ACHN (cell line): ENCODE measurements at places on chromosomes 11 and 22.

DNA sequence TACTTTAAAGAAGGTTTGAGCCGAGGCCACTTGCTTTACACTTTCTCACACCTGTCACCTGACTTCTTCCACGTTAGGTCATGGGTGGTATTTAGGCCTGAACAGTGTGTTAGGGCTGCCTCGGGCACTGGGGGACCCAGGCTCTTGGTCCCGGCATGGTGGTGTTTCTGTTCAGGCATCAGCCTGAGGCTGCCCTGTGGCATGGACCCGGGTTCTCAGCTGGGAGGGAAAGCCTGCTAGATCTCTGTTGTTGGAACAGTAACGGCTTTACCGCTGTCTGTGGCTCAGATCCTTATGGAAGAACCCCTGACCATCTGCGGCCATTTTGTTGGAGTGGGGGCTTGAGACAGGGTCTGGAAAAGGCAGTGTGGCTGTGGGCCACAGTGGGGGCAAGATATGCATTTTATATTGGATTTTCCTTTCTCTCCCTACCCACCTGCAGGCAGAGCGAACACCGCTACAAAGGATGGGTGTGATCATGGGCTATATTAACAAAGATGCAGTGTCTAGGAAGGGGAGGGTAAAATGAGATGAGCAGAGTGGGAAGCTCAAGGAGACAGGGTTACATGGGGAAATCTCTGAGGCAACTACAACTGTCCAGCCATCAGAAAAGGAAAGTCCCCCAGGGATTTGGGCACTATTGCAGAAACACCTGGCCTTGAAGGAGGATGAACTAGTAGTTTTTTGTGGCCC, 1.6 kb upstream of the KCNJ11 start:
- no peak for DNase-seq

DNA sequence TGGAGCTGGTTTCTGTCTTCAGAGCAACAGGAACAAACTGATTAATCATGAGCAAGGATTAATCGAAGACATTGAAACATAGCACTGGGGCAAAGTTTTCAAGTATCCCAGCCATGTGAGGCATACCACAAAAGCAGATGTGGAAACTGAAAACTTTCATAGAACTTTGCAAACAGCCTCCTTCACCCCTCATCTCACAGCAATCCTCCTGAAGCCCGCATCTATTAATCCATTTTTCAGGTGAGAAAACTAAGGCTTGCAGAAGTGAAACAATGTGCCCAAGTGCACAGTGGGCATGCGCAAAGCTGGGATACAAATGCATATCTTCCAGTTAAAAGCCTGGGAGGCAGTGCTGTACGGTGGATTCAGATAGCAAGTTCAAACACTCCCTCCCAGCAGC, 58.6 kb upstream of the HMGXB4 start:
- no peak for DNase-seq

- no peak for DNase-seq
These were observed 73.4 kb downstream of the LINC01488 start for GRCh38 chr11:69554849-69555248.

DNA sequence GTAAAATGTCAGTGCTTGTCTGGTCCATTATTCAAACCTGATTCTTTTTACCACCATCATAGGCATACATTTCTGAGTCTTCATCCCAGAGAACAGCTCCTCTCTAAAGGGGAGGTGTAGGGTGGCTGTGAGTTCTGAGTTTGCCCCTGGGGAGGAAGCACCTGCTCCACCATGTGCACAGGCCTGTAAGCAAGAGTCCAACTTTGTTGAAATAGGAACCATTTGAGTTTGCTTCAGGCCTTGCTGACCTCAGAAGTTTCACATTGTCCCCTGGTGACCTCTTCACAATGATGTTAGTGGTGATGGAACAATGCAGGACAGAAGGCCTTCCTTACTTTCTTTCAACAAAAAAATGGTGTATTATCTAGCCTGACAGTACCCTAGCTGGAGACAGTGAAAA, 54.6 kb upstream of the TOP3B start:
- no peak for DNase-seq
